Stimulated activated CD4-positive, alpha-beta T cell treated with anti-CD3 and anti-CD28 coated beads, Interleukin-12 subunit alpha, Interleukin-12 subunit beta, amount 100 ng/mL, for 48 hours (primary cell): ENCODE measurements at places on chromosomes 6 and 20.

DNA sequence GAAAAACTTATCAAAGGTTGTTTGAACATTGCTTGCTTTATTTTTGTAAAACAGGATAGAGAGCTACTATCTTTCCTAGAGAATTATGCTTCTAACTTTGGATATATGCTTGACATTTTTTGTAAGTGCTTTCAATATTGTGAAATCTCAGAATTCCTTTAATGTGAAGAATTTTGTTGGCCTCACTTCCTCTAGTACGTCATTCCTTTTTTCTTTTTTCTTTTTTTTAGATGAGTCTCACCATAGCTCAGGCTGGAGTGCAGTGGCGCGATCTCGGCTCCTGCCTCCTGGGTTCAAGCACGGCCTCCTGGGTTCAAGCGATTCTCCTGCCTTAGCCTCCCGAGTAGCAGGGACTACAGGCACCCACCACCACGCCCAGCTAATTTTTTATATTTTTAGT is 668.1 kb downstream of the RFPL4B start:
- no peak for DNase-seq

GRCh38 chr6:64459411-64459944 is 823.9 kb downstream of the PHF3 start:
- no peak for DNase-seq

DNA sequence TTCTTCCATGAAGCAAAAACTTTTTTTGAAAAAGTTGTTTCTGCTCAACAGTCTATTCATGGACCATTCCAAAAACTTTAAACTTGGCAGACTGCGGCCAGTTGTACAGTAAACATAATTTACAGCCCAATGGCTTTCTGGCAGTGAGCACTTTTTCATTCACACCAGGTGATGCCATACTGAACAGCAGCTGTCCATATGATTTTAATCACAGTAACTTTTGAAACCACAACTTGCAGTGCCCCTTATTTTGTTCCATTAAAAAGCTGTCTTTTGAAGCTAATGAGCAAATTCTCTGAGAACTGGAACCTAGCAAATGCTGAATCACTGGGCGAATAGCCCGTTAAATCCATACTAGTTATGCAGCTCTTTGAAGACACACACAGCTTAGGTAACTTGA is 576.6 kb downstream of the PTPRT start:
- no peak for DNase-seq

DNA sequence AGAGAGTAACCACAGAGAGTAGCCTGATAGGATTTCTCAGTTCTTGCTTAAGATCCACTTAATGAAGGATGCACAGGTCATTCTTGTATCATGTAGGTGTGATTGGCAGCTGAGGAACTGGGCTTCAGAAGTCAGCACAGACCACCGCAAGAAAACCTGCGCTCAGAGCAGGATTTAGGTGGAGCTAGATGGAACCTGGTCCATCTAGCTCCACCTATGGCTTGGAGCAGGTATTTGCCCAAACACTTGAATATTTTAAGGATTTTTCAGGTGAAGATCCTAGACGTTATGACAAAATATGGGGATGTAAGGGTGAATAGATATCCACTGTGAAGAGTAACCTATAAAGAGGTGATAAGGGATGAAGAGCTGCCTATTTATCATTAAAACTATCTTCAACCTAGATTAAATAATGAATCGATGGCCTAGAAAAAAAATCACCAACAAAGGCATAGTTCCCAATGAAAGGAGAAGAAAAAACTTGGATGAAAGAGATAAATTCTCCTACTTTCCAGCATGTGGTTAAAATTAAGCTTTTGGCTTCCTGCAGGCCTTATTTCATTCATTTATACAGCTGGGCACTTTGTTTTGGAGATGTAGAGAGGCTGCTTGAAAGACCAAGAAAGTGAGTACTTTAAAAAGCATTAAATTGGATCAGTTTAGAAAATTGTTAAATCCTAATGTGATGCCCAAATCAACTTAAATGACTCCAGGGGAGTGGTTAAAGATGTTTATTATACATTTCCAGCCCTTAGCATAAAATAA is 778.4 kb upstream of the GJE1 start:
- no peak for DNase-seq

DNA sequence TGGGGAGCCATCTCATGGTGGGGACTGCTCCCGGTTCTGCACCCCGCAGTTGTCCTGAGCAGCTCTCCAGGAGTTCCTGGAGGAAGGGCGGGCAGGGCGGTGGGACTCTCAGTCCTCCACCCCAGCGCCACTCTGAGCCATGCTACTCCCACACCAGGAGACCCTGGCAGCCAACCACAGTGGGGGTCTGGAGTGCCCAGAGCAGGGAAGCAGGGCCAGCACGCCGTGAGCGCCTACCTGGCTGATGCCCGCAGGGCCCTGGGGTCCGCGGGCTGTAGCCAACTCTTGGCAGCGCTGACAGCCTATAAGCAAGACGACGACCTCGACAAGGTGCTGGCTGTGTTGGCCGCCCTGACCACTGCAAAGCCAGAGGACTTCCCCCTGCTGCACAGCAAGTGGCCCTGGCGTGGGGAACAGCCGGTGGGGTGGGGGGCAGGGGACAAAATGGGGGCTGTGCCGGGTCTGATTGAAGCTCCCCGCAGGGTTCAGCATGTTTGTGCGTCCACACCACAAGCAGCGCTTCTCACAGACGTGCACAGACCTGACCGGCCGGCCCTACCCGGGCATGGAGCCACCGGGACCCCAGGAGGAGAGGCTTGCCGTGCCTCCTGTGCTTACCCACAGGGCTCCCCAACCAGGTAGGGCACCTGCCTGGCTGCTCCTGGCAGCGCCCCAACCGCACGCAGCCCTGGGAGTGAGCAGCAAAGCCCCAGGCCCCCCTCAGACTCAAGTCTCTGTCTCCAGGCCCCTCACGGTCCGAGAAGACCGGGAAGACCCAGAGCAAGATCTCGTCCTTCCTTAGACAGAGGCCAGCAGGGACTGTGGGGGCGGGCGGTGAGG is 1.6 kb upstream of the TNFRSF6B start:
- DNase-seq, result no peak

DNA sequence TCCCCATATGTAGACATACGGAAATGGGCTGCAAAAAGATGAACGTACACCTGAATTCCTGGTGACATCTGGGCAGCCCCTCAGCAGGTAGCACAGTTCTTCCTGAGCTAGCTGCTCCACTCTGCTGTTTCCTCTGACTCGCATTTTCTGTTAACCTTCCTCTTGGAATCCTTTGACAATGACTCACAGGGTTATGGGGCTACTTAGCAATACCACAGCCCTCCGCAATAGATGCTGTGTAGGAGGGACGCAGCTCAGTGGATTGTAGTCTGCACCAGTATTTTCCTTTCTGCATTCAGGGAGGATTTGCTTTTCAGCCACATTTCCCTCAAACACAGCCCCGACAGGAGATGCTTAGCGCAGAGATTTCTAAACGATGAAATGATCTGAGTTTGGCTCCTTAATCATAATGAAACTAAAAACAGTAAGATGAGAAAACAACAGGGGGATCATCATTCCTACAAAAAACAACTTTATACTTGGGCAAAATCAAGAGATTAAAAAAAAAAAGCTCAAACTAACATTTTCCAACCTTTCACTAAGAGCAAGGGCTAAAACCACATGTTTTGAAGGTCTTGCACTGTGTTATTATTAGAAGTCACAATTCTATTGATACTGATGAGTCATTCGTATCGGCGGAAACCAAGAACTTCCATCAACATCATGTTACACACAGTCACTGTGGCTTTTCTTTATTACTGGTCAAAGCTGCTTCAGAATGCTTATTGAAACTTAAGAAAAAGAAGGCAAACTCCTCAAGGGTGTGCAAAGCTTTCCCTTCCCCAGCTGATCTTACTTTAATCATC is 12.2 kb downstream of the BACH2 start:
- no peak for DNase-seq

DNA sequence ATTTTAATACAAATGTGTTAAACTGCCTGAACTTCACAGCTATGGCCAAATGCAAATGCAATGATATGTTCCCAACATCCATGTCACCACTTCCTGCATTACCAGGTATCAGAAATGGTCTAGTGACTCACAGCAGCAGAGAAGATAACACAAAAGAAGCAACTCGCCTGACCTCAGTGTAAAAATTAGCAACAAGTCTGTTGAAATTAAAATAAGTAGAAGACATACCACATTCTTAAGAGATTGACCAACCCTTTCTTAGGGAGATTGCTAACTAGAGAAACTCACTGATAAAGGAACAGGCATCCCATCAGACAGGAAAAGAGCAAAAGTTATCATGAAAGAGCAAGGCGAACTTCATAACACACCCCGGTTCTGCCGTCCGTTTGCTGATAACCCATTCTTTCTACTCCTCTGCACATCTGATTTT is 45.1 kb downstream of the RNASET2 start:
- DNase-seq, result no peak

DNA sequence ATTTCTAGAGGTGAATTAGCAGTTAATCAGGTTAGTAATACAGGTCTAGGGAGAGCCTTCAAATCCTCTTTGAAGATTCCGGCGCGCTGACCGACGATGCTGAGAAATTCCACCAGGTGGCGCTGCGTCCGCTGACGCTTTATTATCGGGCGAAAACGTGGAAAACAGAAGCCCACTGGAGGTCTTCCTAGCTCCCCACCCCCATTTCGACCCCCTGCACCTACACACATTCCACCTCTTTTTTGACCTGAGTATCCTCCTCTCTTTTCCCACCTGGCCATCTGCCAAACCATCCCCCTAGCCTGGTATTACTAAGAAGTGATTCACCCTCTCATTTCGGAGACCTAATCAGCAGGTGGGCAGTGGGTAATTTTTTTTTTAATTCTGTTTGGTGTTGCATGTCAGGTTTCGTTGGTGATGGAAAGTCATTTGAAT is 65.4 kb upstream of the RIN2 start:
- peak; percentile 22 for DNase-seq

- DNase-seq, result no peak
Measured at GRCh38 chr6:37103169-37104039, 66.5 kb upstream of the PIM1 start.

- DNase-seq, result no peak
Measured at GRCh38 chr6:53956068-53956711, 155.1 kb upstream of the MLIP start.

- DNase-seq, result peak; percentile 41
Measured at GRCh38 chr6:149233056-149233715, 84.3 kb upstream of the TAB2 start.

GRCh38 chr6:1855890-1856289 is 246.2 kb downstream of the FOXC1 start:
- DNase-seq, result no peak

- peak; percentile 20 for DNase-seq
Measured at GRCh38 chr6:26520237-26520849, 17.8 kb upstream of the HMGN4 start.

DNA sequence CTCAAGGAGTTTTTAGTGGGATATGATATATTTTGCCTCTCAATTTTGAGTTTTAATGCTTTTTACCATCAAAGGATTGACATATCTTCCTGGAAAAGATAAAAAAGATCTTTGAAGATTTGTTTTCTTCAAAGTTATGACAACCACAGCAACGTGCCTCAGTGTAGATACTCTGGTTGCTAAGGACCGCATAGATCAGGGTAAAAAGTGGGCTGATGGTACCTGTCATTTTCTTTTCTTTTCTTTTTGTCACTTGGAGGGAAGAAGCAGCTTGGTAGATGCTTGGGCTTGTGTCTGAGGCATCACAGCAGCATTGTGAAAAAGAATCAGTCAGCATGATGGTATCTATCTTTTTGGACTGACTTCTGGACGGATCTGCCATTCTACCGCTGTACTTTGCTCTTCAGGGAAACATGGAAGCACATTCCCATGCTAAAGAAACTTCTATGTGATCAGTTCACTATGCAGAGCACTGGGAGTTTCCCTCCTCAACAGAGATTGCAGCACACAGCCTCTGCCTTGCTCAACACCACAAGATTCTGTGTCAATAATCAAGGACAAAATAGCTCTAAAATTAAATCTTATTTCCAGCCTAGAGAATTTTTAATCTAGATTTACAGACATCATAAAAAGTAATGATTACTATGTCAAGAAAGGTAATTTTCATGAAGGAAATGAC is 54.8 kb upstream of the SGK1 start:
- DNase-seq, result no peak

DNA sequence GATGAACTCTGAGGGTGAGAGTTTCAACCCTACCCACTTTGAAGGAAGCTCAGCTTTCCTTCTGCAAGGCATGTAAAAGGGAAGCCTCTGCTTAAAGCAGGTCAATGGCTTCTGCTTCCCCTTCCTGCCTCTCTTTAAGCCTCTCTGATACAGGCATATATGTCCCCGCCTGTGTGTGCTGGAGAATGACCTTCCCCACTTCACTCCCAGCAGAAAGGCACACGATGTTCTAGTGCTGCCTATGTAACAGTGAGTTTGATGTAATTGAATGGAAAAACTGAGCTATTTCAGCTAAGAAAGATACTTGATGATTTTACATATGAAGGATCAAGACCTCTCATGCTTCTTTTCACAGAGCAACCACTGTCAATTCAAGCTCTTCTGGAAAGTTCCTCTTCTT is 632.2 kb downstream of the HACE1 start:
- no peak for DNase-seq

GRCh38 chr20:24745617-24746350 is 203.3 kb upstream of the CST7 start:
- no peak for DNase-seq

DNA sequence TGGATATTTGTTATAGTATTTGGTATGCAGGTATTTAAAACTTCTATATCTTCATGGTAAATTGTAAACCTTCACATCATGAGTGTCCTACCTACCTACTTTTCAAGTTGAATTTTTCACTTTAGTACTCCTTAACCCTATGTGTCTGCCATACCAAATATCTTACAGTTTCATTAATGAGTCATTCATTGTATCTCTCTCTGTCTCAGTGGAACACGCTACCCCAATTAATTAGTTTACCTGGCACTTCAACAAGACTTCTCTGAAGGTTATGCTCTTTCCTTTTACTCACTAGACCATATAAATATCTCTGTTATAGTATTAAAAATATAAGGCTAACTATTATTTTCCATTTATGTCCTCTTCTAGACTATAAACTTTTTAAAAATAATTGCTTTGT is 123.9 kb upstream of the GJE1 start:
- DNase-seq, result no peak

- DNase-seq, result no peak
Measured at GRCh38 chr20:19384940-19385339, 172.5 kb downstream of the SLC24A3 start.

DNA sequence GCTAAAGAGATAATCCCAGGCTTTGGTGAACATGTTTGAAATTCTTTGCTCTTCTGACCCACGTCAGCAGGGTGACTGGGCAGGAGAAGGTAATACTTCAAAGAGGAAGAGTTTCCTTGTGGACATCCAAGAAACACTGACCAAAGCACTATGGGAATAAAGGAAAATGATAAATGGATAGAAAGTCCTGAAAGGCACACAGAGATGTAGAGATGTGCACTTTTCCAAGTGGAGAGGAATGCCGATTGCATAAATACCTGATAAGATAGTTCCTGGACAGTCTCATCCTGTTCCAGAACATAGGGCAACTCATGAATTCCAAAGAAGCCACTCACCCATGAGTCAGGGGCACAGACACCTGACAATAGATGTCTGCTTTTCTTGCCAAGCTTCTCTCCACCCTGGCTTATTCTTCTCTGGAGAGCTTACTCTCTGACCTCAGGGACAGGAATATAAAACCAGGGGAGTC is 191.3 kb upstream of the FOXA2 start:
- no peak for DNase-seq
